ENCODE measurements at places on chromosomes 2 and 18.

DNA sequence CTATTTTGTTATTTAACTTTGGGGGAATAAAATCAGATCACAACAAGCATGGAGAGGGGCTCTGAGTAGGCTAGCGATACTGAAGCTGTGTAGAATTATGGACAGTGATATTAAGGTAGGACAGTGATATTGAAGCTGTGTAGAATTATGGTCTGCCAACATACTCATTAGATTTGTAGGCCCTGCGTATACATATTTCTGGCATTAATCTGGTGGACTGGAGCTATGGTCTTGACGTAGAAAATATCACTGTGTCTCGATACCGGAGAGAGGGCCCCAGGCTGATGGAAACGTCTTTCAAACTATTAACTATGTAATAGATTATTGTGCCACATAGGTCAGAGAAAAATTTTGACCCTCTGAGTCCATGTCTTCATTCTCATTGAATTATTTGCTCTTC lies 511.4 kb downstream of the ADCYAP1 start:
- DNase-seq = no peak

- no peak for DNase-seq
Measured at GRCh38 chr2:224122542-224122941, 83.5 kb upstream of the SERPINE2 start.

DNA sequence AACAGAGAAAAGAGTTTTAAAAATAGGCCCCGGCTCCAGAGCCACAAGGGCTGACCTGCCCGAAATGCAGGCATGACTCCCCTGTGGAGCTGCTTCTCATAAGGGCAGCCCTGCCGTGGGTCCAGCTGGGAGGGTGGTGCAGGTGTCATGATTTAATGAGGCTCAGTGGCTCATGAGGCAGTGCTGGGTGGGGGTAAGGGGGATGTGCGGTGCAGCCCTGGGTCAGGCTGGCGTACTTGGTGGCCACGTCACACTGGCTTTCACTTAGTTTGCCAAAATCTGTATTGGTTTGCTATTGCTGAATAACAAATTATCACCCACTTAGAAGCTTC lies 33.6 kb downstream of the HJURP start:
- no peak for DNase-seq

- DNase-seq = peak; percentile 5
Measured at GRCh38 chr2:184646177-184646576, 47.8 kb downstream of the ZNF804A start.

- DNase-seq = no peak
Measured at GRCh38 chr2:101843048-101843447, 145.5 kb downstream of the MAP4K4 start.

GRCh38 chr2:27074738-27075565 lies 3.5 kb upstream of the EMILIN1 start:
- no peak for DNase-seq

DNA sequence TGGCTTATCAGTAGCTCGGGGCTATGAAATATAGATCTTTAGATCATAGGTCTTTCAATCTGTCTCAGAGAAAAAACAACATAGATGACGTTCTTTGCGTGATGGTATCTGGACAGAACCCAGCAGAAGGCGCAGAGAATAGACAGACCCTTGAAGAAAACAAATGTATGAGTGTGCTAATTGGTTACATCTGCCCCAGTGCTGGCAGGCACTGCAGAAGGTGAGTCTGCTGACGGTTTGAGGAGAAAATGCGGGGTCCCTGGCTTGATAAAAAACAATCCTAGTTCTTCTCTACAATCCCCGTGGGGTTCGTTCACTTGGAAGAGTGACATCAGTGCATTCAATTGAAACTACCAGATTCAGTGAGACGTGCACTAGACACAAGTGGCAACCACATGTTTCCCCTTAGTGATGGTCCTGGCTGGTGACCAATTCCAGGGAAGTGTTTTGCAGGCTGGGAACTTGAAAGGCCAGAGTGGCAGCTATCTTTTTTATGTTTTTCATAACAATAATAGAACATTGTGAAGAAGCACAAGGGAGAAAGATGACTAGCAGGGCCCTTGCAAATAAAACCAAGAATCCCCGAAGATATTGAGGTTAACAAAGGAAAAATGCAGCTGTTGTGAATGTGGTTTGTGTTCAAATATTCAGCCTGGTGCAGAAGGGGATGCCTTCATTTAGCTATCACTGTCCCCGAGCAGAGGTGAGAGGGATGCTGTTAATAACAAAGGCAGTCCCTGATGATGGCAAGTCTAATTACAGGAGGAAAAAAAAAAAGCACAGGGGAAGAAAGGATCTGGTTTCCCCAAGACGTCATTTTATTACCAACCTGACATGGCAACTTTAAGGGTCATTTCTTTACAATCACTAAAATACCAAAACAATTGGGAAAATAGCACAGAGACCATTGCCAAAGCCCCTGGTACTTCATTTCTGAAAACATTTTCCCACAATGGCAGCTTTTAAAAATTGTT lies 337.6 kb upstream of the FIGN start:
- no peak for DNase-seq

- DNase-seq = no peak
Measured at GRCh38 chr2:205914213-205915129, 171.5 kb downstream of the INO80D start.

GRCh38 chr2:120778244-120778643 lies 42.6 kb downstream of the GLI2 start:
- no peak for DNase-seq

- DNase-seq = no peak
Measured at GRCh38 chr2:18487106-18487913, 73.1 kb downstream of the RDH14 start.

GRCh38 chr2:52017646-52018235 lies 985.8 kb upstream of the NRXN1 start:
- no peak for DNase-seq

- no peak for DNase-seq
Measured at GRCh38 chr2:35787302-35788031, 568.1 kb upstream of the CRIM1 start.

- no peak for DNase-seq
Measured at GRCh38 chr18:79870301-79871025, 72.7 kb downstream of the KCNG2 start.

- no peak for DNase-seq
Measured at GRCh38 chr2:184178229-184178628, 420.1 kb upstream of the ZNF804A start.

GRCh38 chr2:209468846-209469245 lies 45.0 kb downstream of the MAP2 start:
- no peak for DNase-seq

- DNase-seq = no peak
Measured at GRCh38 chr2:39730276-39730675, 48.8 kb downstream of the THUMPD2 start.

GRCh38 chr2:6968319-6969100 lies 51.3 kb downstream of the RNF144A start:
- no peak for DNase-seq

- DNase-seq = no peak
Measured at GRCh38 chr2:217654168-217654567, 348.6 kb downstream of the TNS1 start.

DNA sequence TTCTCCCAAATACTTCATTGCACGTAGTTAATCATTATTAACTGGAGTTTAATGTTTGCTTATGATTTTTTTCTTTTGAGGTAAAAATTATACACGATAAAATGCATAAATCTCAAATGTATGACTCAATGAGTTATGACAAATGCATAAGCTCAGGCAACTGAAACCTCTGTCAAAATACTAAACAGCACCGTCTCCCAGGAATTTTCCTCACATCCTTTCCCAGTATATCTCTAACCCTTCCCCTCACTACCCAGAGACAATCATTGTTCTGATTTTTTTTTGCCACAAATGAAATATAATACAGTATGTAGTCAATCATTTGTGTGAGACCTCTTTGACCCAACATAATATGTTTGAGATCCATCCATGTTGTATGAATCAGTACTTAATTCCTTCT lies 606.5 kb downstream of the CPS1 start:
- no peak for DNase-seq

DNA sequence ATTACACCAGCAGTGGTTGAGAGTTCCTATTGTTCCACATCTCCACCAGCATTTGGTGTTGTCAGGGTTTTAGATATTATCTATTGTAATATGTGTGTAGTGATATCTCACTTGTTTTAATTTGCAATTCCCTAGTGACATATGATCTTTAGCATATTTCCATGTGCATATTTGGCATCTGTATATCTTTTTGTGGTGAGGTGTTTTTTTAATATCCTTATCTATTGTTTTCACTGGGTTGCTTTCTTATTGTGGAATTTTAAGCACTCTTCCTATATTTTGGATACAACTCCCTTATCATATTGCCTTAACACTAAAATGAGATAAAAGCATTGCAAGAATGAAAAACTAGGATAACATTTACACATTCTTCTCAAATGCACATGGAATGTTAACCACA lies 453.9 kb upstream of the FSIP2 start:
- DNase-seq = no peak

GRCh38 chr2:63571291-63571690 lies 17.0 kb downstream of the WDPCP start:
- no peak for DNase-seq

- DNase-seq = no peak
Measured at GRCh38 chr2:127003070-127003800, 103.7 kb downstream of the BIN1 start.

GRCh38 chr18:75142677-75143076 lies 66.3 kb downstream of the PTGR3 start:
- no peak for DNase-seq

DNA sequence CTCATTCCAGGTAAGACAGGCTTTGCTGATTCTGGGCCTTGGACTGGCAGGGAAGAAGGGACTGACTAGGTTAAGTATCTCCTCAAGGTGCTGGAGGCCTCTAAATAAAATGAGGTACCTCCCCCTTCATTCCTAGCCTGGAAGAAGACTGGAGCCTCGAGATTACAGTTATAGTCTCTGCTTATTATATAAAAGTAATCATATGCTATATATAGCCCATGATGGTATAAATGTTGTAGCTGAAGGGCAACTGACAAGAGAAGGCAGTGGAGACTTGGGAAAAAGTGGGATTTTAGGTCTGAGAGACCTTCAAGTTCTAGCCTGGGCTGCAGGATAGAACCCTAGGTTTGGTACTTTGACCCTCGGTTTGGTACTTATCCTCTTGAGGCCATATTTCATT lies 248.3 kb downstream of the PLCL1 start:
- no peak for DNase-seq

GRCh38 chr2:174632841-174633622 lies 35.4 kb upstream of the WIPF1 start:
- DNase-seq = no peak

- DNase-seq = no peak
Measured at GRCh38 chr2:10392951-10393639, 55.0 kb downstream of the ODC1 start.

- DNase-seq = no peak
Measured at GRCh38 chr18:25244170-25244569, 107.8 kb downstream of the ZNF521 start.

- no peak for DNase-seq
Measured at GRCh38 chr2:41933585-41934320, 114.1 kb upstream of the PKDCC start.

DNA sequence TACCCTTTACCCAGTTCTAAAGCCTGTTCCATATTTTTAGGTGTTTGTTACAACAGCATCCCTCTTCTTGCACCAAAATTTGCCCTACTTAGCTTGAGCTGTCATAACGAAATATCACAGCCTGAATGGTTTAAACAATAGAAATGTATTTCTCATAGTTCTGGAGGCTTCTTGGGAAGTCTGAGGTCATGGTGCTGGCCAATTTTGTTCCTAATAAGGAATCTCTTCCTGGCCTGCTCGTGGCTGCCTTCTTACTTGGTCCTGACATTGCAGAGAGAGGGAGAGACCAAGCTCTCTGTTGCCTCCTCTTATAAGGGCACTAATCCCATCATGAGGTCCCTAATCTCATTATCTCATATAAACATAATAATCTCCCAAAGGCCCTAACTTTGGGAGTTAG lies 267.8 kb downstream of the PID1 start:
- DNase-seq = no peak

DNA sequence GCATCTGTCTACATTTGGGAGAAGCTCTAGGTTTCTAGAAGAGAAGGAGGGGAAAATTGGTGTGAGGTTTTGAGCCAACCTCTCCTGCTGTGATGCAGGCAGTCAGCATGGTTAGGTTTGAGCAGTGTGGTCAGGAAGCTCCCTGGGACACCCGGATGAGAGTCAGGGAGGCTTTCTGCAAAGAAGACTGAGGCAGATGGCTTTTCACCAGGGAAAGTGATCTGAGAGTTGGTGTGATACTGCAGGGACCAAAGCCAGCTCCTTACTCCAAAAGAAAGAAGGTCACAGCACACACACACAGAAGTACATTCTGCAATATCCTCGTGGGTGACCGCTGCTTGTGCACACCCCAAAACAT lies 75.8 kb upstream of the BCL11A start:
- DNase-seq = no peak

- DNase-seq = no peak
Measured at GRCh38 chr2:218262631-218263586, 2.1 kb downstream of the GPBAR1 start.

- DNase-seq = no peak
Measured at GRCh38 chr2:181992776-181993175, 7.1 kb downstream of the PPP1R1C start.

GRCh38 chr2:64130333-64130732 lies 13.9 kb downstream of the PELI1 start:
- DNase-seq = no peak

GRCh38 chr2:111652038-111652437 lies 232.0 kb downstream of the ANAPC1 start:
- DNase-seq = no peak

GRCh38 chr2:9360701-9361100 lies 62.6 kb downstream of the ITGB1BP1 start:
- DNase-seq = no peak

GRCh38 chr2:831622-832021 lies 119.0 kb upstream of the SNTG2 start:
- DNase-seq = no peak

- DNase-seq = no peak
Measured at GRCh38 chr2:122610948-122611609, 855.6 kb downstream of the TSN start.

DNA sequence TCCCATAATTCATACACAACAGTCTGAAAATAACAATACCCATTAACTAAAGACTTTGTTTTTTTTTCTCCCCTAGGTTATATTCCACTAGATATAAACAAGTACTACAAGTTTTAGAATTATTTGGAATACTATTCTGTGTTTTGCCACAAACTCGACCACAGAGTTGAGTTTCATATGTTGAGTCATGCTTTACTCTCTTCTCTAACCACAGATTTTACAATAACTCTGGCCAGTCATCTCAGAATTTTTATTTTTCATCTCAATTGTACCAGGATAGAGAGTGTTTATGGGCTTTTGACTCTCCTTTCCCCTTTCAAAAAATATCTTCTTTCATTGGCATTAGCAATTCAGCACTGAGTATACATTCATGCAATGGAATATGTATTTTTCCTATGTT lies 348.7 kb upstream of the GALNT5 start:
- DNase-seq = no peak

GRCh38 chr18:69480460-69480859 lies 79.8 kb downstream of the DOK6 start:
- DNase-seq = no peak

GRCh38 chr2:130744287-130745117 lies 10.8 kb upstream of the AMER3 start:
- DNase-seq = no peak
